ENCODE measurements at places on chromosomes 11 and 22.

GRCh38 chr22:46652847-46653331 is 32.7 kb downstream of the GRAMD4 start:
- DNase-seq, result no peak

- no peak for DNase-seq
Measured at GRCh38 chr22:40423310-40423688, 52.9 kb downstream of the SGSM3 start.

GRCh38 chr11:64028398-64029115 is 7.2 kb upstream of the FLRT1 start:
- DNase-seq, result no peak

DNA sequence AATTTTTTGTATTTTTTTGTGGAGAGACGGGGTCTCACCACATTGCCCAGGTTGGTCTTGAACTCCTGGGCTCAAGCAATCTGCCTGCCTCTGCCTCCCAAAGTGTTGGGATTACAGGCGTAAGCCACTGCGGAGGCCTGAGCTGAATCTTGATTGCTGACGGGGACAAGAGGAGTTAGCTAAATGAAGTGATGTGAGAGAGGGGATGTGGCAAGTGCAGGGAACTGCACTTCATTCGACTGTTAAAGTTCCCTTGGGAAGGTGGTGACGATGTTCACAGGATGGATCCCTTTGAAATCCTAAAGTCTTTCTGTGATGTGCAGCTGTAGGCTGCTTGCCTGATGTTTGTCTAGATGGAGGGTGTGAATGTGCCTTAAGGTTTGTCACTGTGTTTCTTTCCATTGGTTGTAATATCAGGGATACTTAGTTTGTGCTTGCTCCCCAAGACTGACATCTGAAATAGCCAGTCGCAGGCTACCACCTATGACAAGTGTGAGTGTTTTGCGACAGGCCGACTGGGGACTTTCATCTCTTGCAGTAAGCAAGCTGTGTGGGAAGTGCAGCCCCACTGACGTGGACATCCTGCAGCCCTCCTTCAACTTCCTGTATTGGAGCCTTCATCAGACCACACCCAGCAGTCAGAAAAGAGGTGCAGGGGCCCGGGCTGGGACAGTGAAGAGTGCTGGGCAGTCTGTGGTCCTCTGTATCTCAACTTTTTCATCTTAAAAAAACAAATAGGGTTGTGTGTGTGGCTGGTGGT is 19.6 kb upstream of the CCDC134 start:
- peak; percentile 89 for DNase-seq

- DNase-seq, result peak; percentile 22
Measured at GRCh38 chr22:31561238-31561887, 65.0 kb downstream of the SFI1 start.

GRCh38 chr22:36565159-36565507 is 36.2 kb upstream of the EIF3D start:
- DNase-seq, result no peak

DNA sequence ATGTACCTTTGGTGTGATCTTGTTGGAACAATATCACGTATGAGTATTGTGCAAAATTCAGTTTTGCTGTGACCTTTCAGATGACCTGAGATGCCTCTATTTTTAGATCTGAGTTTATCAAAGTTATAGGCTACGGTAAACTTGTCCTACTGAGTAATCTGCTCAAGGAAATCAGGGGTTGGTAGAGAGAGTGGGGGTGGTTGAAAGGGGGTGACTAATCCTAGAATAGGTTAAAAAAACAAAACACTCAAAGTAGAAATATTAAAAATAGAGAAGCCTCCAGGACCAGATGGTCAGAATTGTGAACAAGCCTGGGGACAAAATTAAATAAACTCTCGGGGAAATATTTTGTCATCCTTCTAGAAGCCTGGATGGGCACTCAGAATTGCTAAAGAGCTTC is 59.9 kb upstream of the C11orf87 start:
- no peak for DNase-seq

- no peak for DNase-seq
Measured at GRCh38 chr11:66700337-66700736, 22.6 kb upstream of the RBM4B start.

Measured in stimulated activated CD4-positive, alpha-beta T cell treated with anti-CD3 and anti-CD28 coated beads, TNF-alpha, amount 100 ng/mL, for 48 hours (primary cell).